Caudate nucleus (tissue), 63 donors: ENCODE measurements at places on chromosomes 6 and 20.

DNA sequence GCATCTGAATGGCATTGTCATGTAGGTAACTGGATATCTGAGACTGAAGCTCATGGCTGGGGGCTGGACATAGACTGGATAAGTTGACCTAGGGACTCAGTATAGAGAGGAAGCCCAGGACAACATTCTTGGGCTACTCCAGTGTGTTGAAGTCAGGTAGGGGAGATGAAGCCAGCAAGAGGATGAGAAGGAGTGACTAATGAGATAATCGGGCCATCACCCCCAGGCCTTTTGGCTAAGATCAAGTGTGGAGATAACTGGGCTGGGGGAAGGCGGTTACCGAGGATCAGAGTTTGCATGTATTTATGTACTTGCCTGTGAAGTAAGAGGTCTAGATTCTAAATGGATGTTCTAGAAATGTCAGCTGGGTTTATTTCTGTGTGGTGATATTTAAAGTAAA, 73.4 kb downstream of the ELOVL2 start:
- DNase-seq, result no peak

- no peak for DNase-seq
Measured at GRCh38 chr6:142892254-142893021, 52.5 kb downstream of the HIVEP2 start.

DNA sequence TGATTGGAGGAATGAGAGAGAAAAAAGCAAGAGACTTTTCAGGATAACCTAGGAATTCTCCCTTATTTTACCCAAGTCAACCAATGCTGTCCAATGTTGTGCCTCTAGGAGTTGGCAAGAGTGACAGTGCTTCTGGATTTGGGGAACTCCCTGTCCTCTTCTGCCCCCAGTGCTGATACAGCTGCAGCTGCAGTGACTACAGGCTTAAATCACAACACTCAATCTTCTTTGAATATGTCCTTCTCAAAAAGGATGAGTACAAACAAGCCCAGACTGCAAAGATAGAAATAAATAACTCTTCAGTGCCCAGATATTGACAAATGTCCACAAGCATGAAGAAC, 141.0 kb upstream of the COL21A1 start:
- no peak for DNase-seq

- DNase-seq, result no peak
Measured at GRCh38 chr6:139920027-139920775, 545.8 kb upstream of the CITED2 start.

DNA sequence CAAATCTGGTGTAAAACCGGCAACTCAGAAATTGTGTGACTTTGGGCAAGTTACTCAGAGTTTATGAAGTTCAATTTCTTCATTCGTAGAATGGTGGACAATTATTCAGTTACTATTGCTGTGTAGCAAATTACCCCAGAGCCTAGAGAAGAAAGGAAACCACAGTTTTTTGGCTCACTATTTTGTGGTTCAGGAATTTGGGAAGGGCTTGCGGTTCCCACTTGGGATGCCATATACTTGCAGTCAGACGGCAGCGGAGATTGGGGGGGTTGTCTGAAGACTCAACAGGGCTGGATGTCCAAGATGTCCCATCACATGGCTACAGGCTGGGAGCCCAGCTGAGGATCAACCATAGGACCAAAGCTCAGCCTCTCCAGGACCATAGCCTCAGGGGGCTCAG, 108.1 kb downstream of the PCSK2 start:
- no peak for DNase-seq

- no peak for DNase-seq
Measured at GRCh38 chr20:13525225-13525940, 113.3 kb downstream of the TASP1 start.
